ENCODE measurements at places on chromosomes 5 and 9.

DNA sequence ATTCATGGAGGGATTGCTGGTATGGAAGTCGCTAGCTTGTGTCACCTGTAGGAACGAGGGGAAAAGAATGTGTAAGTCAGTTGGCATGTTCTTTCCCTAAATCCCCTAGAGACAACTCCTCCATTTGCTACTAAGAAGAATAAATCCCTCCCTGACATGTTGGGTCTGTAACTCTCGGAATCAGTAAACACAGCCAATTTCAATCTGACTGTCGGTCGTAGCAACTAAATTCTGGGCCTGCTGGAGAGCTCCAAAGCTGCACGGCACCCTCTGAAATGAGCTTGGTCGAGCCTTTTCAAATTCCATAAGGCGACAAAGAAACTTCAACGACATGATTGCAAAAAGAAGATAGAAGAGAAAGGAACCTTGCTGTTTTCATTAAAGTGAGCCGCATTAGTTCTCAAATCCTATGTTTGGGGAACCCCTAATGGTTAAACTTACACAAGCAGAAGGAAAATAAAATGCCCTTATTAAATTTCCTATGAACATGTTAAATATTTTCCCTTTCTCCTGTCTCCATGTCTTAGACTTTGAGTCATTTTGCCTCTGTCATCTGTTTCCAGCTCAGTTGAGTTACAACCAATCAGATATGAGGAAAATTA lies 735.8 kb upstream of the WWC1 start:
- no peak for DNase-seq

GRCh38 chr5:60263346-60263745 lies 369.8 kb upstream of the PDE4D start:
- no peak for DNase-seq

DNA sequence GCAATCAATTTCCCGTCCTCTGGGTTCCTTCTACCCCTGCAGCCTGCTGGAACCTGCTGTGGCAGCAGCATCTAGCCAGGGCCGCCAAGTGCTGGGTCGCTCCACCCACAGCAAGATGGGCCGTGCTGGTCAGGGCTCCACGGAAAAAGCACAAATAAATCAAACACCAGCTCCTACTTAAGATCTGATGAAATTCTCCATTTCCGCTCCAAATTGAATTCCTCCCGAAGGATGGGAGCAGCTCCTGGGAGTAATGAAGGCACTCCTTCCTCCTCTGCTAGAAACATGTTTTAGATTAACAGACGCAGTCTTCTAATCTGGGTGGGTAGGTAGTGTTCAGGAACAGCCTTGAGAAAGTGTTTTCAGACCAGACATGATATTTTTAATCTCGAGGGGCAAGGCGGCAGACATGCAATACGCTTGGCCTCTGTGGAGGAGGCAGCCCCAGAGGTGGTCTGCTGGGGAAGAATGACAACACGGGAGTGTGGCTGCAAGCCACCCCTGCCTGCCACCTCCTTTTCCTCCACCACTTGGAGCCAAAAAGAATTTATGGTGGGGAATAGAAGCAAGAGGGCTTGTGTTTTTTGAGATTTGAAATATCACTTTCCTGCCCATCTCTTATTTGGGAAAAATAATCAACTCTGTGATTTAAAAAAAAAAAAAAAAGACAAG lies 194.1 kb downstream of the AOPEP start:
- no peak for DNase-seq

- DNase-seq, result no peak
Observed at GRCh38 chr5:126857472-126858410, 80.8 kb downstream of the LMNB1 start.

DNA sequence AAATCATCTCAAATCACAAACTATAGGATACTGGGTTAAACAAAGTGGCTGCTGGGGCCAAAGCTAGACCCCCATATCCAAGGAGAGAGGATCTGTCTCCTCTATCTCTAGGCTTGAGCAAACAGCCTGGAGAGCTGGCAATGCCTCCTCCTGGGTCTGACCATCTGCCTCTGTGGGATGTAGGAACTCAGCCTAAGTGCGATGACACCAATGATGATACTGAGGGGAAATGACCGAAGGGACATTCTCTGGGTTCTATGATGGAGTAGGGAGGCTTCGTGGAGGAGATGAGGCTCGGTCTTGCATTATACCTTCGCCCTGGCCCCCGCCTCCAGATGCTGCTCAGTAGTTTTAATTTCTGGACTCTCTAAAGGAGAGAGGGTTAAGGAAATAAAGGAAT lies 9.3 kb upstream of the SPATA24 start:
- DNase-seq, result no peak

GRCh38 chr5:172413601-172414171 lies 40.6 kb downstream of the SH3PXD2B start:
- DNase-seq, result no peak

- DNase-seq, result no peak
Observed at GRCh38 chr9:3059781-3060468, 216.0 kb upstream of the PUM3 start.

DNA sequence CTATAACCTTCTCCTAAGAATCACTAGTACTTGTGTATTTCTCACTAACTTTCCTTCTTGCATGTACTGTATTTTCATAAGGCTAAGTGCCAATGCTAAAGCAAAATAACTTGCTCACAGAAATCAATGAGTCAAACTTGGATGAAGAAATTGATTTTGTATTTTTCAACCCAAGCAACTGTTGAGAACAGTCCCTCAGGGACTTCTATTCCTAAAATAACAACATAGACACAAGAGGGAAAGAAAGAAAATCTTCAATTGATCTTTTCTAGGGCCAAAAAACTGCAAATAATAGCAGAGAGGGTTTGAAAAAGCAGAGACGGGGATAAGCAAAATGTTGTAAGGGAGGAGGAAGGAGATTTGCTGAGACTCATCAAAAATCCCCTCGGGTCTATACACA lies 69.8 kb downstream of the HABP4 start:
- DNase-seq, result no peak

DNA sequence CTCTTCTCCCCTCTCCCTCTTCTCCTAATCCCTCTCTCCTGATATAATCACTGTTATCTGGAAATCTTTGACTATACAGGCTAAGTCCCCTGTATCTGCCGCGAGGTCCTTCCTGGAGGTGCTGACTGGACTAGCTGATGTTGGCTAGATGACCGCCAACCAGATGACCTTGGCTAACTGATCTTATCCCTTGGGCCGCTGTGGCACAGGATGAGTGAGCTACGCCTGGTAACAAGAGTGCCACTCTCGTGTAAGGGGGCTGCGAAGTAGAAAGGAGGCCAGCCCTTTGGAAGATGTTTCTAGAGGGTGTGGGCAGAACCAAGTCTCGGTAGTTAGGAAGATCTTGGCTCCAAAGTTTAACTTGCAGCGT lies 345 bp upstream of the PRRC1 start:
- DNase-seq, result no peak

- no peak for DNase-seq
Observed at GRCh38 chr5:147442224-147442623, 67.6 kb downstream of the DPYSL3 start.

- no peak for DNase-seq
Observed at GRCh38 chr5:4553978-4554377, 586.2 kb upstream of the ADAMTS16 start.

- DNase-seq, result no peak
Observed at GRCh38 chr5:146051678-146052077, 53.7 kb downstream of the PLAC8L1 start.

DNA sequence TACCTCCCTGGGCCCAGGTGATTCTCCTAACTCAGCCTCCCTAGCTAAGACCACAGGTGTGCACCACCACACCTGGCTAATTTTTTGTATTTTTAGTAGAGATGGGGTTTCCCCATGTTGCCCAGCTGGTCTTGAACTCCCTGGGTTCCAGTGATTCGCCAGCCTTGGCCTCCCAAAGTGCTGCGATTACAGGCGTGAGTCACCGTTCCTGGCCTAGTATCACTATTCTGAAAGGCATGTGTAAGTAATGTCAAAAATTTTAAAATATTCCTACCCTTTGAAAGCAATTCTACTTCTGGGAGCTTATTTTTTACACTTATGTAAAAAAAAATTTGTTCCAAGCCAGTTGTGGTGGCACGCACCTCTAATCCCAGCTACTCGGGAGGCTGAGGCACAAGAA lies 27.1 kb upstream of the TLE1 start:
- DNase-seq, result no peak

DNA sequence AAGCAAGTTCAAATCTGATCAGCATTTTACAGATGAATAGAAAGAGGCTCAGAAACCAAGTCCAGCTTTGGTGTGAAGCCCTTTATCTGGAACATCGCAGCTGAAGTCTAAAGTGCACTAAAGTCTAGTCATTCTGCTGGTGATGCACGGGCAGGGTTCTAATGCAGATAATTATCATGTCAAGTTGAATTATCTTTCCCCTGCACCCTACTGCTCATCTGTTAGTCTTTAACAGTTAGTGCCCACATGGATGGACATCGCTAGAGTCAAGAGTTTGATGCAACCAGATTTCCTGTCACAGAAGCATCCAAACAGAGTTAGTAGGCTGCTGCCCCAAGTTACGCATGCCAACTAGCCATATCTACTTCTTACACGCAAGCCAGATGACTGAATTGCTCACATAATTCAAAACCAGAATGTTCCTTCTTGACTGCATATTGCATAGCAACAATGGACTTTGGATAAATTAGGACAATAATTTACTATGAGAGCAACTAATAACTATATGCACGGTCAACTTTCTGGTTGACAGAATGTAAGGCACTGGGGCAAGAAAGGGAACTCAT lies 1.6 kb upstream of the TOMM5 start:
- no peak for DNase-seq

- no peak for DNase-seq
Observed at GRCh38 chr5:115809946-115810345, 6.5 kb downstream of the CDO1 start.

- no peak for DNase-seq
Observed at GRCh38 chr5:173535976-173536639, 80.3 kb downstream of the BOD1 start.

Data from inflammatory macrophage treated with lipopolysaccharide for 1 hour (primary cell).